Muscle of leg (tissue), 16 donors: ENCODE measurements at places on chromosomes 5 and 9.

DNA sequence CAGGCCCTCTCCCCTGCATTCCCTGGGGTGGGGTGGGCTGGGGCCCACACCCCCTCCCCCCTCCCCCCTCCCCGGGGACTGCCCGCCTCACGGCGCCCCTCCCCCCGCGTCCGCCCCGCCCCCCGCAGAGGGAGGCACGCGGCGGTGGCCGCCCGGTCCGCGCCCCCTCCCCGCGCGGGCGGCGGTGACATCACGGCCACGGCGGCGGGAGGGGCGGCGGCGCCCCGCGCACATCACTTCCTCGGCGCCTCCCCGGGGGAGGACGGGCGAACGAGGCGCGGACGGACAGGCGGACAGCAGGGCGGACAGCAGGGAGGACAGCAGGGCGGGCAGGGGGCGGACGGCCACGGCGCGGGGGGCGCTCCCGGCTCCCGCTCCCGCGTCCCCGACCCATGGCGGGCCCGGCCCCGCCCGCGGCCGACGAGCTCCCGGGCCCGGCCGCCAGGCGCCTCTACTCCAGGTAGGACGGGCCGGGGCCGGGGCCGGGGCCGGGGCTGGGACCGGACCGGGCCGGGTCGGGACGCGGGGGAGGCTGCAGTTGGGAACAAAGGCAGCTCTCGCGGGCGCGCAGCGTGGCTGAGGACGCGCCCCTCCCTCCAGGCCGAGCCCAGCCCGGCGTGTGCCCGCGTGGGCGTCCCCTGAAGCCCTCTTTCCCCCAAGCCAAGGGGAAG lies at the start of gene GPSM1:
Gene GPSM1 (plus strand): TSS at position 236 of the 671 bp plus-strand sequence. CDS start 157 bp downstream, at position 393.
- peak; percentile 84 for DNase-seq

- no peak for DNase-seq
Measured at GRCh38 chr9:35651956-35652828, 1.5 kb upstream of the SIT1 start.

GRCh38 chr5:7813007-7813406 lies 37.9 kb downstream of the CFAP90 start:
- DNase-seq, result no peak

GRCh38 chr9:38015906-38016305 lies 53.1 kb downstream of the SHB start:
- no peak for DNase-seq

DNA sequence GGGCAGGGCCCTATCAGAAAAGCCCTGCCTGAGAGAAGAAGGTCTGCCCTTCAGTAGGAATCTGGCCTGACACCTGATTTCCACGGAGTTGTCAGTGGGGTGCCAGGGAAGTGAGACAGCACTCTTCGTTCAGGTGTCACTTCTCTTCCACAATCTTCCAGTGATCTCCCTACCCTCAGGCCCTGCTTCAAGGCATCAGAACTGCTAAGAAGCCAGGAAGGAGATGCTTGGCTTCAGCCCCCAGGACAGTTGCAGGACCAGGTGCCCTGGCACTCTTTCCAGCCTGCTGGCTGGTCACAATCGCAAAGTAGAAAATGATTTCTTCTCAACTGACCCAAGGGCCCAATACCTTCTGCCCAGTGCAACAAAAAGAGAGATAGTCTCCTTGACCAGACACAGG lies 50.3 kb downstream of the SPOCK1 start:
- no peak for DNase-seq
